Upper lobe of left lung (tissue), 6 donors: ENCODE measurements at places on chromosomes 4 and X. TPM values are rescaled to one million over a fixed set of nuclear protein-coding genes. Genes with fewer than 3 reads are reported as not detected.

DNA sequence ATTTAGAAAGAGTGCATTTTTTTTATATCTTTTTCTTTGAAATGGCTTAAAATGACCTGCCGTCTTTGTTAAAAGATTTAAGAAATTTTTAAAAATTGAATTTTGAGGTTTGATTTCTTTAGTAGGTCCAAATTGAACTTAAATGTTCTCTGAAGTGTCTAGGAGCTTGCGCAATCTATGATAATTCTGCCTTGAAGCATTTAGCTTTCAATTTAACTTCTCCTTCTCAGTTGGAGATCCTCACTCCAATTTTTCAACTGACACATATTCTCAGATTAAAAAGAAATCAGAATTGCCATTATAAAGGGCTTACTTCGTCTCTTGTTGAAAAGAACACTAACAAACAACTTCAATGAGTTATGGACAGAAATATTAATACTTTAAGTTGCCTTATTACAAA lies 273.5 kb downstream of the TMA16 start:
- H3K36me3 ChIP-seq: no peaks in the 10 kb centered on the region
- H3K4me1 ChIP-seq: no peaks in the 10 kb centered on the region
- H3K27me3 ChIP-seq: no peaks in the 10 kb centered on the region
- no peak overlapping the region for H3K4me3 ChIP-seq
- no peak for DNase-seq

- no peak overlapping the region for H3K4me3 ChIP-seq
- no peaks in the 10 kb centered on the region for H3K4me1 ChIP-seq
- no peaks in the 10 kb centered on the region for H3K27me3 ChIP-seq
- H3K36me3 ChIP-seq: no peaks in the 10 kb centered on the region
Measured at GRCh38 chrX:152405561-152405960, 45.6 kb downstream of the GABRA3 start.

DNA sequence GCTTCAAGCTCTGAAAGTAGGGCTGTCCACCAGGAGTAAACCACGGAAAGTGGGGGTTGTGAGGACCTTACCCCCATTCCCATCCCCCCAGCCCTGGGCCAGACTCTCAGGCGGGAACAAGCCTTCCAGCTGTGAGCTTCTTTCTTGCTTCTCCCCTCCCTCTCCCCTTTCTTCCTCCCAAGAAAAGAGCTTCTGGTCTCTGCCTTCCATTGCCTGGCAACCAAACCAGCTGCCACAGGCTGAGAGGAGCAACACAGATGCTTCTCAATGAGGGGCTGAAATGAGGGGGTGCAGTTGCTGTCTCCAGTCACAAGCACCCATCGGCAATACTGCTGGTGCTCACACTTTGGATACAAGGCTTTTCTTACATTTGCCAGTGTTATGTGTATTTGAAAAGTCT lies 72.5 kb downstream of the SLC16A2 start:
- H3K27ac ChIP-seq: no peak overlapping the region
- H3K4me1 ChIP-seq: no peaks in the 10 kb centered on the region
- H3K4me3 ChIP-seq: no peak overlapping the region
- no peaks in the 10 kb centered on the region for H3K36me3 ChIP-seq
- no peak for DNase-seq

GRCh38 chr4:40434126-40434687 lies 99.1 kb downstream of the CHRNA9 start:
- H3K27me3 ChIP-seq: no peaks in the 10 kb centered on the region
- H3K4me1 ChIP-seq: no peaks in the 10 kb centered on the region
- H3K27ac ChIP-seq: no peak overlapping the region
- H3K36me3 ChIP-seq: peaks cover 8% of the 10 kb centered on the region
- no peak for DNase-seq

GLRB gene
- 3.2 TPM for total RNA-seq

- H3K4me1 ChIP-seq: no peaks in the 10 kb centered on the region
- H3K4me3 ChIP-seq: no peak overlapping the region
- H3K27me3 ChIP-seq: no peaks in the 10 kb centered on the region
- DNase-seq: no peak
Measured at GRCh38 chrX:75335127-75335458, 61.2 kb downstream of the UPRT start.

INTS6L gene
- total RNA-seq: 6.3 TPM

TRAM1L1 gene
- total RNA-seq: 1.7 TPM

UGT2B11 gene
- not detected for total RNA-seq

ARHGEF9 gene
- total RNA-seq: 11.7 TPM

- H3K4me1 ChIP-seq: peaks cover 9% of the 10 kb centered on the region
- no peak overlapping the region for H3K4me3 ChIP-seq
- H3K27ac ChIP-seq: no peak overlapping the region
- DNase-seq: no peak
- no peaks in the 10 kb centered on the region for H3K27me3 ChIP-seq
- H3K36me3 ChIP-seq: no peaks in the 10 kb centered on the region
Measured at GRCh38 chr4:38060829-38061431, 100.7 kb downstream of the PTTG2 start.

GRCh38 chr4:37001688-37002436 lies 242.7 kb upstream of the NWD2 start:
- no peaks in the 10 kb centered on the region for H3K36me3 ChIP-seq
- H3K27ac ChIP-seq: no peak overlapping the region
- no peaks in the 10 kb centered on the region for H3K4me1 ChIP-seq
- no peak overlapping the region for H3K4me3 ChIP-seq
- H3K27me3 ChIP-seq: no peaks in the 10 kb centered on the region
- DNase-seq: no peak

- H3K36me3 ChIP-seq: no peaks in the 10 kb centered on the region
- no peak for DNase-seq
- no peak overlapping the region for H3K4me3 ChIP-seq
- H3K4me1 ChIP-seq: no peaks in the 10 kb centered on the region
Measured at GRCh38 chr4:47733302-47734175, 104.3 kb downstream of the CORIN start.

DNA sequence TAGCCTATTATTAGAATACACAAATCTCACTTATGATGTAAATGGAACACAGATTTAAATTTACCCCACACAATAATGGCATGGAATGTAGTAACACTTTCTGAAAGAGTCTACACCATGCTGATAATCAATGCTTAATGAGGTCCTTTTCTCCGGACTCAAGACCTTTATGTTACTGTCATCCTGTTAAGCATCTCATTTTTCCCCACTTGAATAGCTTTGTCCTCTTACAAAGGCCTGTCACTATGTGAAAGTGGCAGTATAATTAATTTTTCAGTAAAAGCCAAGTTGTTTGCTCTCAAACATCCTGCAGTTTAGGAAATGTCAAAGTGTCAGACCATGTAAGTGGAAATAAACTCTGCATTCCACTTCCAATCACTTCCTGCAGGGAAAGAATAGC lies 96.4 kb downstream of the GPC3 start:
- no peaks in the 10 kb centered on the region for H3K27me3 ChIP-seq
- no peak overlapping the region for H3K27ac ChIP-seq
- no peaks in the 10 kb centered on the region for H3K4me1 ChIP-seq
- no peak overlapping the region for H3K4me3 ChIP-seq
- no peak for DNase-seq
- H3K36me3 ChIP-seq: no peaks in the 10 kb centered on the region

DNA sequence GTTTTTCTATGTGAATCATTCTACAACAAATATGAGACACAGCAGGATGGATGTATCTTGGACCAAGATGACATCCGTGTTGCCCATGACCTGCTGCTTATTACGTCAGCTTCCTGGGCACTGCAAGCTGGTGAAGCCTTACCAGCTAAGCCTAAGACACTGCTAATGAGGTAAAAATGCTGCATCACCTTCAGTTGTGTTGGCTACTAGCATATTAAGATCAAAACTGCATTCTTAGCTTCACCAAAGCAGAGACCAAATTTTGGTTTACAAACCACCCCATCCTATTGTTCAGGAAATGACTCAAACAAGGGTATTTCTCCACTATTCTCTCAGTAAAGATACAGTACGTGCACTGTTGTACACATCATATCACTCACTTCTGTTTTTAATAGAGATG lies 50.3 kb downstream of the MAML3 start:
- H3K36me3 ChIP-seq: no peaks in the 10 kb centered on the region
- no peak overlapping the region for H3K4me3 ChIP-seq
- H3K27ac ChIP-seq: no peak overlapping the region
- H3K27me3 ChIP-seq: no peaks in the 10 kb centered on the region

DNA sequence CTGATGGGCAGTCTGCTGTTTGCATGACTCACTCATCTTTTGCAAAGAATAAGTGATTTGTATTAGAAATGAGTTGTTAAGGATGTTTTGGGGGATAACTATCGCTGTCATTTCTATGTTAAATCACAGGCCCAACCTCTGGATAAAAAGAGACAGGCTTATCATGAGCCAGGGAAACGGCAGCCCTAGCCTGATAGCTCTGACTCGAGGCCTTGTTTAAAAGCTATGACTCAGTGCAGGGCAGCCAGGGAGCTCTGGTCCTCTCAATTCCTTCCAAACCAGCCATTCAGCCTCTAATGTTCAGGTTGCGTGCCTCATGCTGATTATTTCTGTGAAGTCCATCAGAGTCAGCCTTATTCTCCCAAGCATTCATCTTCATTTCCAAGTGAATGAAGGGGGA lies 305.9 kb upstream of the HAND2 start:
- no peaks in the 10 kb centered on the region for H3K36me3 ChIP-seq
- H3K27ac ChIP-seq: no peak overlapping the region
- no peaks in the 10 kb centered on the region for H3K27me3 ChIP-seq
- DNase-seq: no peak
- H3K4me3 ChIP-seq: no peak overlapping the region

GRCh38 chr4:78939667-78940008 lies 400 bp upstream of the PAQR3 start:
- H3K36me3 ChIP-seq: no peaks in the 10 kb centered on the region
- no peaks in the 10 kb centered on the region for H3K27me3 ChIP-seq
- peaks cover 14% of the 10 kb centered on the region for H3K4me1 ChIP-seq
- peak overlapping the region; percentile 85 for H3K4me3 ChIP-seq
- DNase-seq: no peak

DNA sequence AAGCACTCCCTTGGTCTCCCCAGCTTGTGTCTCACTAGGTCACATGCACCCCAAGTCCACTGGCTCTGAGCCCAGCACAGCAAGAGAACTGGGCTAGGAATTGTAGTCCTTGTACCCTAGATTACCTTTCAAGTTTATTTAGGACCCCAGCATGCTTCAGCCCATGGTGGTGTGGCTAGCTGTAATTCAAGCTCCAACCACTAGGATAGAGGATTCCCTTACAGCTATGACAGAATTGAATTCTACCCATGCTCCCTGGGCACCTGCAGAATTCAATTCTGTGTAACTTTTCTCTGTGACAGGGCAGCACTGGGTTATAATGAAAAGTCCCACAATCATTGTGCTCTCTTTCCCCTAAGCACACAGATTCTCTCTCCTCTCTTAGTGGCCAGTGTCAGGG lies 253.8 kb upstream of the DMD start:
- no peaks in the 10 kb centered on the region for H3K27me3 ChIP-seq
- no peaks in the 10 kb centered on the region for H3K36me3 ChIP-seq
- no peak overlapping the region for H3K27ac ChIP-seq
- no peak for DNase-seq

- no peaks in the 10 kb centered on the region for H3K36me3 ChIP-seq
- H3K27ac ChIP-seq: peak overlapping the region; percentile 88
- H3K4me1 ChIP-seq: peaks cover 15% of the 10 kb centered on the region
- H3K4me3 ChIP-seq: peak overlapping the region; percentile 59
- DNase-seq: peak; percentile 95
- no peaks in the 10 kb centered on the region for H3K27me3 ChIP-seq
Measured at GRCh38 chr4:1579001-1579900, 104.9 kb downstream of the FAM53A start.

- no peaks in the 10 kb centered on the region for H3K27me3 ChIP-seq
- no peaks in the 10 kb centered on the region for H3K36me3 ChIP-seq
- no peak overlapping the region for H3K4me3 ChIP-seq
- H3K4me1 ChIP-seq: no peaks in the 10 kb centered on the region
- no peak for DNase-seq
- H3K27ac ChIP-seq: no peak overlapping the region
Measured at GRCh38 chrX:68234171-68234910, 199.0 kb downstream of the OPHN1 start.

DNA sequence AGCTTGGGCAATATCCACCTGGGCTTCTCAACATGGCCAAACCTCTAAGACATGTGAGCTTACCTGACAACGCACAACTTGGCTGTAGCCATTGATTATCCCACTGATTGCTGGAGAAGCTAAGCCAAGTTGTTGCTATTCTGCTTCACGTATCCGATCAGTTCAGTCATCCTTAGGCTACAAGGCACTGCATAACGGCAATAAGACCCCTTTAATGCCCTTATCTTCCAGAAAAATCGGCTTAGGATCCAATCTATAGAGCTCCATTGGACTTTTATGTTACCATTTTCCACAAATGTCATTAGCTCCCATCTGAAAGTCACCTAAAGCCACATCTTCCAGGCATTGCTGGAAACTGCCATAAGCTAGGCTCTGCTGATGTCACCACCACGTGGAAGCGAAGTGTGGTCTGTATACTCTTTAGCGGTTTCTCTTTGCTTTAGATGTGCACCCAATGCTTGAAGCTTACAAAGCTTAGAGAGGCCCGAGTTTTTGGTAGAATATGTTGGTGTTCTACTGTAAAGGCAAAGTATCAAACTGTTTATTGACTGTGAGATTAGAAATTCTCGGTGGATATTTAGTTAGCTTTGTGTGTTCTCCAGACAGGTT lies 163.1 kb downstream of the CPE start:
- DNase-seq: no peak
- no peak overlapping the region for H3K27ac ChIP-seq
- H3K27me3 ChIP-seq: no peaks in the 10 kb centered on the region
- no peak overlapping the region for H3K4me3 ChIP-seq
- no peaks in the 10 kb centered on the region for H3K4me1 ChIP-seq

HELT gene
- 1.6 TPM for total RNA-seq

DNA sequence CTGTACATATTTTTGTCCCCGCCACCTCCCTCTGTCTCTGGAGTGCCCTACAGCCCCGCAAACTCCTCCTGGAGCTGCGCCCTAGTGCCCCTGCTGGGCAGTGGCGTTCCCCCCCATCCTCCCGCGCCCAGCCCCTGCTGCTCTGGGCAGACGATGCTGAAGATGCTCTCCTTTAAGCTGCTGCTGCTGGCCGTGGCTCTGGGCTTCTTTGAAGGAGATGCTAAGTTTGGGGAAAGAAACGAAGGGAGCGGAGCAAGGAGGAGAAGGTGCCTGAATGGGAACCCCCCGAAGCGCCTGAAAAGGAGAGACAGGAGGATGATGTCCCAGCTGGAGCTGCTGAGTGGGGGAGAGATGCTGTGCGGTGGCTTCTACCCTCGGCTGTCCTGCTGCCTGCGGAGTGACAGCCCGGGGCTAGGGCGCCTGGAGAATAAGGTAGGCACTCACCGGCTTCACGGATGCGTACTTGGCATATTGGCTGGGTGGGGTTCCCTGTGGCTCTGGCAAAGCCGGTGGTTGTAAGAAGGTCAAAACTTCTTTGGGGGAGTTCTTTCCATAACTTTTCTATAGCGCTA lies 653 bp downstream of the HHIP start:
- H3K36me3 ChIP-seq: no peaks in the 10 kb centered on the region
- peaks cover 24% of the 10 kb centered on the region for H3K4me1 ChIP-seq
- H3K4me3 ChIP-seq: no peak overlapping the region
- no peak overlapping the region for H3K27ac ChIP-seq
- peak; percentile 55 for DNase-seq
- no peaks in the 10 kb centered on the region for H3K27me3 ChIP-seq

- no peaks in the 10 kb centered on the region for H3K27me3 ChIP-seq
- H3K4me1 ChIP-seq: no peaks in the 10 kb centered on the region
- DNase-seq: peak; percentile 42
- no peak overlapping the region for H3K27ac ChIP-seq
Measured at GRCh38 chrX:132612821-132613564, 124.2 kb upstream of the MBNL3 start.
